ENCODE measurements at places on chromosomes 7 and 10.

DNA sequence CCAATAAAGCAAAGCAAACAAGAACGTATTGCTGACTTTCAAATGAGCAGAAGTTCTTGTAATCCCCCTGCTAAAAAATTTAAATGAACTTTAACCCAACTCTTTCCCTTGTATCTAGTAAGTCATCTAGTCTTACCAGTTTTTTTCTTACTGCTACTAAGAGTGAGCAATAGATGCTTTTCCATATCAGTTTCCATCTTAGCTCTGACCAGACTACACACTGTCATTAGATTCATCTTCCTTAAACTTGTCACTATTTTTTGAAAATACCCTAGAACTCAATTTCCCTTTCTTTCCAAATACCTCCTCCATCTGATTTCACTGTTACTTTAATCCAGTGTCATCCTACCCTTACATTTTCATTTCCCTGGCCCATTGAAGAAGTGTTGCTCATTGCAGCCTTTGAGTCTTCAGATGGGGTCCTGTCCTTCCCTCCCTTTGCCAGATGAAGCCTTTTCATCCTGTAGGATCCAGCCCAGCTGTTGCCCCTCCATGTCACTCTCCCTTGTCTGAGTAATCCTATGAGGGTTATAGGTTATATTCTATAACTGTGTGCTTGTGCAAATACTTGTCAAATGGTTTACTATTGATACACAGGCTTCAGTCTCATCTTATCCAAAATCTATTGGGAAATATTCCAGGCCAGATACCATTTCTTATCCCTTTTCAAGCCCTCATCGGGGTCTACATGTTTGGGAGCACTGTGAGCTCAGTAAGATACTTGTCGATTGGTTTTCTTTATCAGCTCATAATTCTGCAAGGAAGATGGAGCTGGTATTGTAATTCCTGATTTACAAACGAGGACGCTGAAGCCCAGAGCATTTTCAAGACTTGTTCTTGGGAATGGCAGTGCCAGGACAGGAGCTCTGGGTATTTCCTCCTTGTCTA lies 51.5 kb upstream of the ITGB1 start:
- no peak for DNase-seq

- DNase-seq: peak; percentile 27
Measured at GRCh38 chr7:87599336-87599735, 1.3 kb downstream of the ABCB1 start.

GRCh38 chr10:119669331-119669730 lies 18.2 kb downstream of the BAG3 start:
- DNase-seq: no peak

DNA sequence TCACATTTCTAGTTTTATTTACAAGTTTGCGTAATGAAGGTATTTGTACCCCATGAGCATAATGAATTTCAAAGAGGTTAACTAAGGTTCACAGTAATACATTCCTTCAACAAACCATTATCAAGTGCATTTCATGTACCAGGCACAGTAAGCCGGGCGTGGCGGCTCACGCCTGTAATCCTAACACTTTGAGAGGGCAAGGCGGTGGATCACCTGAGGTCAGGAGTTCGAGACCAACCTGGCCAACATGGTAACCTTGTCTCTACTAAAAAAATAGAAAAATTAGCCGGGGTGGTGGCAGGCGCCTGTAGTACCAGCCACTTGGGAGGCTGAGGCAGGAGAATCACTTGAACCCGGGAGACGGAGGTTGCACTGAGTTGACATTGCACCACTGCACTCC lies 4.3 kb upstream of the EIF3A start:
- no peak for DNase-seq

GRCh38 chr10:89414879-89415821 lies 782 bp downstream of the IFIT5 start:
- peak; percentile 28 for DNase-seq

DNA sequence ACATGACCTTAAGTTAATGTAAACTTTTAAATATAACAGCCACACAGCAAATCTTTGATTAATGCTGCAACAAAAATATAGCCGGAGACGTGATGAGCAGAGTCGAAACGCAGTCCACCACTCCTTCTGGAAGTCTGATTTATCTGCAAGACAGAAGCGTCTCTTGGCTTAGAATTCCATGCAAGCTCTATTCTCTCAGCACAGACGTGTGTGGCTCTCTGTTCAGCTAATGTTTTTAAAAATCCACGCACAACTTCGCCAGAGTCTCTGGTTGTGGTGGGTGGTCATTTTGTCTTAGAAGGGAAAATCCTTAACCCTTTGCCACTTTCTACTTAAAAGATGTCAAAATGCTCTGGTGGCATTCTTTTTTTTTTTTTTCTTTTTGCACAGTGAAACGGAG lies 438.0 kb upstream of the MGMT start:
- no peak for DNase-seq

- no peak for DNase-seq
Measured at GRCh38 chr7:4200546-4201094, 481.5 kb upstream of the FOXK1 start.

DNA sequence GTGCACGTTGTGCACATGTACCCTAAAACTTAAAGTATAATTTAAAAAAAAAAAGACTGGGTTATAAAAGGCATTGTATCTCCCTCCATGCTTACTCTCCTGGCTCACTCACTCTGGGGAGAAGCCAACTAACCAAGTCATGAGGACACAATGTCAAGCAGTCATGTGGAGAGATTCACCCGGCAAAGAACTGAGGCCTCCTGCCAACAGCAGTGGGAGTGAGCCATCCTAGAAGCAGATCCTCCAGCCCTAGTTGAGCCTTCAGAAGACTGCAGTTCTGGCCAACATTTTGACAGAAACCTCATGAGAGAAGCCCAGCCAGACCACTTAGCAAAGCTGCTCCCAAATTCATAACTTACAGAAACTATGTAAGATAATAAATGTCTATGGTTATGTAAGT lies 521.7 kb upstream of the FZD8 start:
- no peak for DNase-seq

GRCh38 chr7:151925446-151926335 lies 30.6 kb upstream of the GALNTL5 start:
- DNase-seq: no peak

- DNase-seq: no peak
Measured at GRCh38 chr10:98556061-98556460, 109.3 kb upstream of the HPS1 start.

DNA sequence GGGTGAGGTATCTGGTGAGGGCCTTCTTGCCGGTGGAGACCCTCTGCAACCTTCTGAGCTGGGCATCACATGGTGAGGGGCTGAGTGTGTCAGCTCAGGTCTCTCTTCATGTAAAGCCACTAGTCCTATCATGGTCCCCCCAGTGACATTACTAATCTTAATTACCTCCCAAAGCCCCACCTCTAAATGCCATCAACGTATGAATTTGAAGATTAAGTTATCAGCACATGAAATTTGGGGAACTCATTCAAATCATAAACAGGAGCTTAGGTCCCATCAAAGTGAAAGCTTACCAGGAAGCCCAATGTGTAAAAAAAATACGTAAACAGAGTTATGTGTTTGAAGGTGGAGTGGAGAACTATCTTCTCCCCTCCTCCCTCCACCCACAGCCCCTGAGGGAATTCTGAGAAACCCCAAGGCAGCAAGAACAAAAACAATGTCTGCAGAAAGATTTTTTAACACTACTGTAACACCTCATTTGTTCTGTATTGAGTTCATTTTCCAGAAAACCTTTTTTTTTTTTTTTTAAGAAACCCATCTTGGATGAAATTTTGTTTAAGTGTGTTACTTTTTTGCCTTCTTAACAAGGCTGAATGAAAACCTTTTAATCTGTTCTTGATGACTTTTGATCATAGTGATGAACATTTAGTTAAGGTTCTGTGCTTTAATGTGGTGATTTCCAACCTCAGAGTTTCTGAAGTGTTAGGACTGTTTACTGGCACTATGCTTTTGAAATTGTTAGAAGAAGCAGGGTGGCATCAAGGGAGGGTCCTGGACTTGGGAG lies 19.1 kb upstream of the PCGF5 start:
- no peak for DNase-seq

DNA sequence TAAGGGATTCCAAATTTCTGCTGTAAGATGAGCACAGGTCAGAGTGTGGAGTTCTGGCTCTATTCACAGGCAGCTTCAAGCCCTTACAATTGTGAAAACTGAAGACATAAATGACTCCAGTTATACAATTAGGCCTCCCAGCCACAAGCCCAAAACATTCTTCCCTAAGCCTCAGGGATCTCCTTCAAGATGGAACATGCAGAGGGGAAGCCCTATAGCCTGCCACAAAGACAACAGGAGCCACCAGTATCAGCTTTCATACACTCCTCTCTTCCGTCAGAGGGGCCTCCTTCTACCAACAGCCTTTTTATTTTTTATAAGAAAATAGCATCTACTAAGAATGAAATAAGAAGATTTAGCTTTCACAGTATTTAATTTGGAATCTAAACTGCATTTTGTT lies 46.5 kb downstream of the DLD start:
- no peak for DNase-seq

- no peak for DNase-seq
Measured at GRCh38 chr10:7788639-7789286, 786 bp downstream of the ATP5F1C start.

- no peak for DNase-seq
Measured at GRCh38 chr10:101000915-101001658, 1.5 kb downstream of the LZTS2 start.

- DNase-seq: no peak
Measured at GRCh38 chr7:11726001-11726793, 105.8 kb downstream of the THSD7A start.

DNA sequence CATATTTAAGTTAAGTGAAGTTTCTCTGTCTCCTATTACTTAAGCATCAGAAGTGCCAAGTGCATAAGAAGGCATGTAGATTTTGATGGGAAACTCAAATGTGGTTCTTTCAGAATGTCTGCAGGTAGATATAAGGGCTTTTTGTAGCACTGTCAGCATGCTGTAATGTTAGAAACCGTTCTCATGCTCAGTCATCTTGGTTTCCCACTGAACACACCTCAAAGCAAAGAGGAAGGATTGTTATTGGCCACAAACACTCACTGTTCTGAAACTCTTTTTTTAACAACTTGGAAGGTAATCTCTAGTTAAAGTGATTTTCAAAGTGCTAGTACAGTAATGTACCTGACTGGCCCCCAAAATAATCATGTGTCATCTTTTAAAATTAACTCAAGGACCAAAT lies 126.0 kb downstream of the AASS start:
- DNase-seq: no peak

DNA sequence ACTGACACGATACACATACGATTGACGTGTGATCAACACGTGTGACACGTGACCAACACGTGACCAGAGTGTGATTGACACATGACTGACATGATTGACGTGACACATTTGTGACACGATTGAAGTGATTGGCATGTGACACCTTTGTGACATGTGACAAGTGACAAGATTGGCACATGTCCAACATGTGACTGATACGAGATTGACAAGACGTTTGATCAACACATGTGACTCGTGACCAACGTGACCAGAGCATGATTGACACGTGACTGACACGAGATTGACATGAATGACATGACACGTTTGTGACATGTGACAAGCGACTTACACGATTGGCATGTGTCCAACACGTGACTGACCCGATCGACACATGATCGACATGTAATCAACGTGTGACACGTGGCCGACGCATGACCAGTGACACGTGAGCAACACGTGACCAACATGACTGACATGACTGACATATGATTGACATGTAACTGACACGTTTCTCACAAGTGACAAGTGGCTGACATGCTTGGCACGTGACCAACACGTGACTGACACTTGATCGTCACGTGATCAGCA lies 22.0 kb downstream of the CRPPA start:
- DNase-seq: no peak

DNA sequence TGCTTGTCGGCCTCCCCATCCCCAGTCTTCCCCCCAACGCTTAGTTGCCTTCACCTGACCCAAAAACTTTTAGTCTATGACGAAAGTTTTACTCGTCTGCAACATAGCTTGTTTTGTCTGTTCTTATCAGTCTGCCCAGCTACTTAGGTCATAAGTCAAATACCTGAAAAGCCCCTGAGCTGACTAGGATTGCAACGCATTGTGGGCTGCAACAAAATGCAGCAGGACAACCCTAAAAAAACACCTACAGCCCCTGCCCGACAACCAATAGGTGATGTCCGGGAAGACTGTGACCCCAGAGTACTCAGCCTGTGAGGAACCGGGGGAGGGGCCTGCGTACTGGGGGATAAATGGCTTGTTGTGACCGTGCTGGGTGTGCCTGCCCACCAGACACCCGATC lies 19.3 kb upstream of the GPER1 start:
- no peak for DNase-seq

GRCh38 chr10:79268742-79269141 lies 78.5 kb upstream of the PPIF start:
- no peak for DNase-seq

GRCh38 chr7:157400171-157400860 lies 63.5 kb downstream of the DNAJB6 start:
- no peak for DNase-seq

- DNase-seq: no peak
Measured at GRCh38 chr10:13337128-13337826, 10.8 kb downstream of the SEPHS1 start.

- no peak for DNase-seq
Measured at GRCh38 chr7:123666492-123666891, 10.8 kb downstream of the LMOD2 start.

Measured in activated T-cell treated with anti-CD3 and anti-CD28 coated beads for 48 hours (primary cell).